Stimulated activated CD8-positive, alpha-beta memory T cell treated with anti-CD3 and anti-CD28 coated beads, Interleukin-12 subunit alpha, Interleukin-12 subunit beta, amount 100 ng/mL, for 1 hour (primary cell): ENCODE measurements at places on chromosomes 1 and 21.

DNA sequence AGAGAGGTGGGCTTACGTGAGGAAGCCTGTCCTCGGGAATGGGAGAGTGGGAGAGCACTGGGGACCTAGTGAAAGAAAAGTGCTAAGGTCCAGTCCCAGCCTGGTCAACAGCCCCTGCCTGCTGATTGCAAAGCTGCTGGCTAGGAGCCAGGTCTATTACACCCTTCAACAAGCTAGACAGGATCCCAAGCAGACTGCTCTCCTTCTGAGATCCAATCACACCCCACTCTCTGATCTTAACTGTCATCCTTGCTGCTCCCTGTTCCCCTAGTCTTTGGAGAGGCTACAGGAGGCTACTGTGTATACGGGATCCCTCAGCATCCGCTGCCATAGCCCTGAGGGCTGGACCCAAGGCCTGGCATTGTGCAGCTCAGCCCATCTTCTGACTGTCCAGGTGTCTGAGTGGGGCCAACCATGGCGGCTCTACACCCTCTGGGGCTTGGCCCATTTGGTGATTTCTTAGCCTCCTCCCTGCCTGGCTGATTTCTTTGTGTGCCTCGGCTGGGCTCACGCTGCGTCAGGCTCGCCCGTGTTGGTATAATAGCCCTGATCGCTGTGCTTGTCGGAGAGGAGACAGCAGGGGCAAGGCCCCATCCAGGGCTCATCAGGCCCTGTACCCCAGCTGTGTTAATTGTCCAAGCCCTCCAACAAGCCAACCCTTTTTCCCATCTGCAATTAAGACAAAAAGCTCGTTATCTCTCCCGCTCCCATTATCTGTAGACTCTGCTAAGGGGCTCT is 43.9 kb downstream of the NAV1 start:
- DNase-seq: no peak

- no peak for DNase-seq
These were observed 67.0 kb upstream of the SSX2IP start for GRCh38 chr1:84757301-84757700.

- DNase-seq: no peak
These were observed 622.4 kb upstream of the PKN2 start for GRCh38 chr1:88061492-88062177.

DNA sequence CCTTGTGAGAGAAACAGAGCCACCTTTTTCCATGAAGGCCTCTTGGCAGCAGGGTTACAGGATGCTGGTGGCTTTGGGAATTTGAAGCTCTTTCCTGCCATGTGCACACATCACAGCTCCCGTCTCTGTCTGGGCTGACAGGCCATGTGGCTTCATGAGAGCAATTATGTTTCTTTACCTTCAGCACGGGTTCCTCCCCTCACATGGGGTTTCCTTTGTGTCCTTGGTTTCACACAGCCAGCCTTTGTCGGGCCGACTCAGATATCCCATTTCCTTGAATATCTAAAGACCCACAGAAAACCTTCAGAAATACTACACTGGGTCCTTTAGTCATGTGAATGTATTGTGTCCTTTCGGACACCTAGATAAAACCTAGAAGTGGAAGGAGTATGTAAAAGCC is 7.1 kb downstream of the CLIC6 start:
- no peak for DNase-seq

GRCh38 chr1:51644533-51645197 is 27.8 kb downstream of the OSBPL9 start:
- no peak for DNase-seq

- DNase-seq: no peak
These were observed 9.6 kb downstream of the SMAP2 start for GRCh38 chr1:40383095-40383487.

- no peak for DNase-seq
These were observed 4.9 kb upstream of the SHISA4 start for GRCh38 chr1:201883786-201884185.

GRCh38 chr1:150829751-150830150 is 21.7 kb upstream of the CTSK start:
- no peak for DNase-seq

- no peak for DNase-seq
These were observed 119.4 kb upstream of the PRMT6 start for GRCh38 chr1:106937104-106937503.

DNA sequence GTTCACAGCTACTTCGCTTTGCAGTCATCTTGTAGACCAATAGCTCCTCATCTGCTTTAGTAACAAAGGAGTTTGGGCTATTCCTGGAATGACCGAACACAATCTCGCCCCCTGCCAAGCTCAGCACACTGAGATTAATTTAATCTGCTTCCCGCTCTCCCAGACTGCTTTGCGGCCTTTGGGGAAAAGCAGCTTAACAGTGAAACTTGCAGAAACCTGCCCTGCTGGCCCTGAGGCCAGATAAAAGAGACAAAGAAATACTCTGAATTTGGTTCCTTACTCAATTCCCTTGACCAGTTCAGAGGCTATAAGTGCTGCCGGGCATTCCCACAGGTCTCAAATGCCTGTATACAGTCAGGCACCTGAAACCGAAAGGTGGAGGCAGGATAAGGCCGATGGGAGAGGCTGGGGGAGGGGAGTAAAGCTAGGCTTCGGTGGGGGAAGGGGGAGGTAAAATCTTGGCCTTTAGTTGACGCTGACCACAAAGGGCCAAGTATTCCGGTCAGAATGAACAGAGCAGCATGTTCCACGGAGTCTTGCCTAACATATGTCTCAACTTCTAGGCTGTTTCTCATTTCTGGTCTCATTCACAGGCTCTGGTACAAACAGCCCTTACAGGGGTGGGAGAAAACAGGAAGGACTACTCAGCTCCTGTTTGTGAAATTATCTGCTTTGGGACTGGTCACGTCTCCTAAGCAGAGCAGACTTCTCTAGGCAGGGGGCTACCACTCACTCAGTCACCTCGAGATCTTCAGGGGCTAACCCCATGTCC is 17.7 kb upstream of the A3GALT2 start:
- DNase-seq: no peak

GRCh38 chr1:198254521-198254920 is 97.7 kb downstream of the NEK7 start:
- no peak for DNase-seq

GRCh38 chr1:115145226-115145625 is 55.9 kb upstream of the TSPAN2 start:
- no peak for DNase-seq

DNA sequence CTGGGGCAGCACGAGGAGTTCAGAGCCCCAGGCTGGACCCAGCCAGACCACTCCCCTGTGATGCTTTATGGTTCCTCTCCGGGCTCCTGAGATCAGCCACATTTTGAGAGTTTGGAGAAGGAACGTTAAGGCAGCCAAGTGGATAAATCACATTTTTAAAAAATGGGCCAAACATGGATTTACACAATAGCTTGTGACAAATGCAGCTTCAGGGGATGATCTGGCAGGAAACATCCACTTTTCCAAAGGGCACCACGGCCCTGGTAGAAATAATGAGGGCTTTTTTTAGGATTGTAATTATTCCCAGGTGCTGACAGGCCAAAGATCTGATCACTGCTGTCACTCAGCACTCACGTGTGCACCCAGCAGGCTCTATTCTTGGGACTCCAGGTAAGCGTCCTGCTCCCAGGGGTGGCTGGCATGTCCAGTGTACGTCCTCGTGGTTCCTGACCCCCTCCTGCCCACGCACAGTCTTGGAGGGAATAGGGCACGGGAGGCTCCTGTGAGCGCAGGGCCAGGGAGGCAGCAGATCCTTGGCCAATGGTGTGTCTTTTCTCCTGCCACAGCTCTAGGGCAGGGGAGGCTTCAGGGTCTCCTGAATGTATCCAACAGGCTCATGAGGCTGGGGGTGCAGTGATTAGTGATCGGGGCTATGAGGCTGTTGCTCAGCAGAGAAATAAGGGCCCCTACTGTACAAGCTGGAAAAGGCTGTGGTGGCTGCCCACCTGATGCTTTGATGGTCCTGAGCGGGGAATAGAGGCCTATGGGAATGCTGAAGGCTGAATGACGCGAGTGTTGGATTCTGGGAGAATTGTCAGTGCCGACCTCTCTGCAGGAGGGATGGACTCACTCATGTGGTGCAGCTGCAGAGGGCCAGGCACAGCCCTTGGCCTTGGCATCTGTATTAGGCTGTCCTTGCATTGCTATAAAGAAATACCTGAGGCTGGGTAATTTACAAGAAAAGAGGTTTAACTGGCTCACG is 415.7 kb downstream of the PTPRU start:
- DNase-seq: no peak

- DNase-seq: no peak
These were observed 66.3 kb downstream of the CNST start for GRCh38 chr1:246632281-246633168.

GRCh38 chr1:47660622-47661021 is 222.8 kb downstream of the FOXD2 start:
- no peak for DNase-seq
